ENCODE measurements at places on chromosomes 7 and 10.

DNA sequence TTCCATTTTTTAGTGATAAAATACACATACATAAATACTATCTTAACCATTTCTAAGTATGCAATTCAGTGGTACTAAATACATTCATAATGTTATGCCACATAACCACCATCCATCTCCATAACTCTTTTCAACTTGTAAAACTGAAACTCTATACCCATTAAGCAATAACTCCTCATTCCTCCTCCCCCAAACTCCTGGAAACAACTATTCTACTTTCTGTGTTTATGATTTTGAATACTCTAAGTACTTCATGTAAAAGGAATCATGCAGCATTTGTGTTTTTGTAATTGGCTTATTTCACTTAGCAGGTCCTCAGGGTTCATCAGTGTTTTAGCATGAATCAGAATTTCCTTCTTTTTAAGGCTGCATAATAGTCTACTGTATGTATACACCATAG, 131.8 kb downstream of the TES start:
- no peak for DNase-seq

GRCh38 chr10:96287392-96288105, 16.2 kb upstream of the BLNK start:
- no peak for DNase-seq

- DNase-seq: no peak
Observed at GRCh38 chr7:46226860-46227259, 305.8 kb upstream of the IGFBP3 start.

GRCh38 chr7:41568135-41568534, 134.8 kb downstream of the INHBA start:
- DNase-seq: no peak

GRCh38 chr7:16867328-16867727, 14.5 kb downstream of the AGR3 start:
- no peak for DNase-seq

DNA sequence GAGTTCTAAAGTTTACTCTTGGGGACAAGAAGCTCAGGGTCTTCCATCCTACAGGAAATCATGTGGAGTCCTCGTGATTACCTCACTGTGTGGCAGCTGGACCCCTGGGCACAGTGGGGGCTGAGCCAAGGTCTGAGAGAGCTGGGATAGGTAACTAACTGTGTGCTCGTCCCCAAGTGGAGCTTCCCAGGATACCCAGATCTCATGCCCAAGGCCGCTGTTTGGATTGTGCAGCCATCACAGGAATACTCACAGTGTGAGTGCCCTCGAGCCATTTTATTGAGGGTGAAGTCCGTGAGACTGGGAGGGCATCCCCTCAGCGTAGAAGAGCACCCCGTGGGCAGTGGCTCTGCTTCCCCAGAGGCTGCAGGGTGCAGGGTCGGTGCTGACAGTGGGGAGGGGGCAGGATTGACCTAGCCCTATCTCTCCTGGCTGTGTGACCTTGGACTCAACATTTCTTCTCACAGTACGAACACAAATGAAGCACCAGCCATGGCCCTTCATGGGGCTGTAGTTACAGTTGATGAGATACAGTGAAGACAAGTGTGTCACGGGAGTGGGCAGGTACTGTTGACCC, 69.6 kb upstream of the LEP start:
- no peak for DNase-seq

- no peak for DNase-seq
Observed at GRCh38 chr10:95229724-95230627, 35.9 kb downstream of the ACSM6 start.
